ENCODE measurements at places on chromosomes 4 and X.

GRCh38 chr4:138841343-138841742, 174.2 kb upstream of the NOCT start:
- no peak for DNase-seq

GRCh38 chr4:105236202-105236915, 89.7 kb downstream of the TET2 start:
- no peak for DNase-seq

DNA sequence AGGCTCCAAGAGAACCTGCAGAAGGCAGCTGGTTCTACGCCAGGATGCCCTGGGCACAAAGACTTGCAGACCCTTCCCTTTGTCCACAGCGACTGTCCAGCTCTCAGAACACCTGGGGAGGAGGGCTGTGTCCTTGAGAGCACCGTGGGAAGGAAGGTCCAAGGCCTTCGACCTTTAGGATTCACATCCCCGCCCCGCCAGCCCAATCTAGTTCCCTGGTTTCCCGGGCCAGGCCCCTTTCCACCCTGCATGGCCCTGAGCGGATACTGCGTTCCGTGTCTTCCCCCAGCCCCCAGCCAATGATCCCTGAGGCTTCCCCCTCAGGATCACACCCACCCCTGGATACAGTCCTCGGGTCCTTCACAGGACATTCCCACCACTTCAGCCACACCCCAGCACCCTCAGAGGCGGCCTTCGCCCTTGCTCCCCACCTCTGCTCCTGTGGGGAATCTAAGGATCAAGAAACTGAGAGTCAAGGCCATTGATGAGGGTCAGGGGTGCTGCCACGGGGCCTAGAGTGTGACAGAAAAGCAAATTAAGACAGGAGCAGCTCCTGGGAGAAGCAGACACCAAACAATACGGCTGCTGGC, 9.1 kb downstream of the ABCD1 start:
- no peak for DNase-seq

GRCh38 chr4:6322761-6323566, 53.3 kb downstream of the WFS1 start:
- no peak for DNase-seq

GRCh38 chr4:8920289-8920965, 48.8 kb upstream of the HMX1 start:
- DNase-seq, result no peak

GRCh38 chr4:110865611-110866259, 242.9 kb upstream of the PITX2 start:
- peak; percentile 40 for DNase-seq

DNA sequence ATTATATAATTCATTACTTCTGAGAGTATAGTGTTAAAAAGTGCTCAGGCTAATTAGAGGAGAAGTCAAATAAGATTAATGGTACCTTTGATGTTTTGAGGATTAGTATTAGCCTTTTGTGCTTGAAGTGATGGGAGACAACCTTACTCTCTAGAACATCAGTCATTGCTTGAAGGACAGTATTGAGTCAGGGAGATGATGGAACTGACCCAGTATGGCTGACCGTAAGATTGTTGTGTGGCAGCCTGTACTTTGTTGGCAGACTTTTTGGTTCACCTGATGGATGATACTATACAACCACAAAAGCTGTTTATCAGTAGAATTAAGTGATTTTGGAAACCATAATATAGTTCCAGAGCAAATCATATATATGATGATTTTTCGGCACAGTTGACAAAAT, 9.9 kb downstream of the OGT start:
- no peak for DNase-seq

- DNase-seq, result no peak
Observed at GRCh38 chr4:142718981-142719380, 127.1 kb downstream of the INPP4B start.

DNA sequence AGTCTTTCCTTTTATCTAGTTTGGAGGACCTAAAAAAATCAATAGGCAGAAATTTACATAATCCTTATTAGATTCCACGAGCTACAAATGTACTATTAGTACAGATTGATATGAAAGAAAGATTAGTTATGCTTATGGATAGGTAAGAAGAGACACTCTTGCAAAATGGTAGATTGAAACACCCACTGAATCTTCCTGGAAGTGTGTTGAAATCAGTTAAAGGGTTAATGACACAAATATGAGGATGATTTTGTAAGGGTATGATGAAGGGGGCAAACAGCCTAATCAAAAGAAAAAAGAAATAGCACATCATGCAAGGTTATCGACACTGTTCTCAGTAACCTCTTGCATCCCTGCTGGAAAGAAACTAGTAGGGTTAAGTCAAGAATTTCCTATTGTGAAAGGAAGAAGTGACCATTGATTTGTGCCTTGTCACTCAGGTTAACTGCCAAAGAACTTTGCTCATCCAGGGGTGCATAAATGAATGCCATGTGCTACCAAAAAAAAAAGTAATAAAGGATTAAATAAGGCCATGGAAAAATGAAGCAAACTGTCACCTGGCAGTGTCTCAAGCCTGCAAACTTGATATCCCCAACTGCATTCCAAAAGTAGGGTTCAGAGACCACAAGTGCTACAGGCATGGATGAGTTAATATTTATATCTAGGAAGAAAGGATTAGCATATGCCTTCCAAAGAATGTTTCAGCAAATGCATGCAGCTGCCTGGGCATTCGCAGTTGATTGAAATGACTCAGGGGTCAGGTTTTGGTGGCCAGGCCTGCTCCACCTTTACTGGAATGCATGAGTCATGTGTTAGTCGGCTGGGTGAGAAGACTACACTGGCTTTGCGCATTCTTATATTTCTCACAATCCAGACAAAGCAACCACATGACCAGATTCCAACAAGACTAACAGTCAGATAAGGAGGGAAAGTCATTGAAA, 78.3 kb upstream of the ATXN3L start:
- DNase-seq, result no peak

DNA sequence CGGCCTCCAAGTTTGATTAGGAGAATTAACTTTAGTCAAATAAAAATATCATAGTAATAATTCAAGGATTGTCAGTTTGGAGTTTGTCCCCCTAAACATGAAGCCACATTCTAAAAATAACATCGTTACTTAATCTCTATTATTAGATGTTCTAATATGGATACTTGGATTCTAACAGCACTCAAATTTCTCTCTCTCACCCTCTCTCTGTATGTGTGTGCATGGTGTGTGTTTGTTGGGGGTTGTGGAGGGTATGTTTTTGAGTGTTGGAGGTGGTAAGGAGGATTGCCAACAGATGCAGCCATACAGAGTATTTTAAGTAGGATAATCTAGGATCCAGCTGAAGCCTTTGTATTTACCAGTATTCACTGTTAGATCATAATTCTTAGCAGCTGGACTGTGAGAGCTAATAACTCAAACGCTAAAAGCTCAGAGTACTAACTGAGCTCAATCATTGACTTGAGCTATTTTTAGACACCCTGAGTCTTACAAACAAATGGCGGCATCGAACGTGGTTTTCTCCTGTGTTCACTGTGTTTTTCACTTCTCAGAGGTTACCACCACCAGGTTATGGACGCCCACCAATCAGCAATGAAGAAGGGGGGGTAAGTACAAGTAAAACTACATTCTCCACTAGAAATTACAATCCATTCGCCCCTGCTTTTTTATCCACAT, 8.8 kb downstream of the ENAM start:
- DNase-seq, result no peak

DNA sequence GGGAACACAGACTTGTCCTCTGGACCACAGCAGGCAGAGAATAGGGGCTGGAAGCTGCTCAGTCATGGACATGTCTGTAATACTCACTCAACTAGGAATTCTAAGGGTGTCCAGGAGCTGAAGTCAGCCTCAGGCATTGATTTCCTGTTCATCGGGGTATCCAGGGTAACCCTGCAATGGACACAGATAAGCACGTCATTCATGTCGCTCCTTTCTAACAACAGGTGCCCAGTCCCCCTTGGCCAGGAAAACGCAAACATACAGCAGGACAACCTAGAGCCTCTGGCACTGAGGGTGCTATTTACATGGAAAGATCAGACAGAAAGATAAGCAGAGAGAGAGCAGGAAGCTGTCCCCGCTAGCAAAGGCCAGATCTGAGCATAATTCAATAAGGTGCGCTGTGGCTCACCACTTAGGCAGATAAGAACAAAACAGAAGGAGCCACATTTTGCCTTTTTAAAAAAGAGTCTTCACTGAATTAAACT, 21.3 kb downstream of the QDPR start:
- no peak for DNase-seq

DNA sequence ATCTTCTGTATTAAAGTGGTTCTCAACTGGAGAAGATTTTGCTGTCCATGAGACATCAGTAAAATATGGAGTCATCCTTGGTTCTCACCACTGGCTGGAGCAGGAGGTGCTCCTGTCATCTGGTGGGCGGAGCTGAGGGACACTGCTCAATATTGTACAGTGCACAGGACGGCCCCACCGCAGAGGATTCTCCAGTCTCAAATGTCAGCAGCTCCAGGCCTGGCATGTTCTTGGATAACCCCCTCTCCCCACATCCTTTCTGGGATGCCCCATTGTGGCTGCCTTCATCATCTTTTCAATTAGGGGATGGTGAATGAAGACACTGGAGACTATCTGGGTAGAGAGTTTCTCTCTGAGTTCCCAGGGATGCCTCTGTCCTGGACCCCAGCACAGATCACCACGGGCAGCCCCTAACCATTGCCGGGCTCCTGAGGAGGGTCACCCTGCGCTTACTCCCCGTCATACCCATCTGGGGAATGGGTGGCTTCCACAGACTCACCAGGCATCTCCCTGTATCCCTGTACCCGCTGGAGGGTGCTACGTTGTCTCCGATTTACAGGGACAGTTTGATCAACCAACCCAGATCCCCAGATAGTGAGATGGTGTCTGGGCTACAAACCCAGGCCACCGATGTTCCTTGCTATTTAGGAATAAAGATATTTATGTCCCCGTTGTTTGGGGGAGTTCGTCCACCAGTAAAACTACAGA, 21.9 kb upstream of the P2RY8 start:
- DNase-seq, result no peak

DNA sequence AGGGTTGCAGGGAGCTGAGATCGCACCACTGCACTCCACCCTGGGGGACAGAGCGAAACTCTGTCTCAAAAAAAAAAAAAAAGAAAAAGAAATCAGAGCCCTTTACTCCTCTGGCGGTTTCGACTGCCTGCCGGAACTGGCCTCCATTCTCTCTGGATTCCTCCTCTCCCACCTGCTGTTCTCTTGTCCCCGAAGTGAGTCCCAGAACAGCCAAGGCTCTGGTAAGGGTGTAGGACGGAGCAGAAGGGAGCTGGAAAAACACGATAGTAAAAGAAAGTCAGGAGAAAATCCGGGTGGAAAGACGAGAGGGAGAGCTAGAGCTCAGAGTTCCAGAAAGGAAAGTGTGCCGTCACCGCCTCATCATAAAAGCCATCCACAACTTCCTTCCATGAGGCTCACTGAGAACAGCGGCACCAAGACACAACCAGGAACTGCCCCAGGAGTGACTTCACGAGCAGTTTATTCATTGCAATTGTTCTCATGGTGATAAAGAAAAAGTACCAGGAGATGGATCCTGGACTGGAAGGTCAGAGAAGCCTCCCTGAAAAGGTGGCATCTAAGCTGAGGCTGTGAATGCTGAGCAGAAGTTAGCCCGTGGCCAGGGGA, 12.3 kb downstream of the TLR3 start:
- no peak for DNase-seq

GRCh38 chrX:1011691-1012283, 200.7 kb downstream of the CRLF2 start:
- no peak for DNase-seq

Measured in SK-N-MC (cell line).